Thyroid gland (tissue), 4 donors: ENCODE measurements at places on chromosomes 16 and 17. TPM values are rescaled to one million over a fixed set of nuclear protein-coding genes. Genes with fewer than 3 reads are reported as not detected.

The NPIPB6 gene
- total RNA-seq = not detected

The RGS9 gene
- 15.5 TPM for total RNA-seq

The RNF227 gene
- 1.1 TPM for total RNA-seq

The LSM12 gene
- total RNA-seq = 42.3 TPM

- no peak for DNase-seq
Observed at GRCh38 chr17:44083250-44083849, 12.8 kb downstream of the G6PC3 start.

GRCh38 chr17:45792437-45792836, 8.3 kb downstream of the CRHR1 start:
- DNase-seq = no peak

DNA sequence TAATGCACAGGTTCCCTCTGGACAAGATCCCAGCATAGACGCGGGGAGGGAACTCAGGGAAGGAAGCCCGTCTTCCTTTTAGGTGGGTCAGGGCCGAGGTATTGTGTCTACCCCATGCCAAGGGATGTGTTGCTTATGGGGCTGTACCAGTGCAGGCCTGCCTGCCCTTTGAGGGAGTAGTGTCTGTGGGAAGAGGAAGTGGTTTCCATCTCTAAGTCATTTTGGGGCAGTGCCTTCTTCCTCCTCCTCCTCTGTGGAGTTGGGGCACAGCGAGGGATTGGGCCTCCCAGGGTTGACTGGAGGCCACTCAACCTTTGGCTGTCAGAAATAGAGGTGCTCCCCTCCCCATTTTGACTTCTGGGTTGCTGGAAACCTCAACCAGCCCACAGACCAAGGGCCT, 26.5 kb downstream of the GJD3 start:
- no peak for DNase-seq

GRCh38 chr17:76240461-76241203, at the start of gene RNF157:
Gene RNF157, minus strand, starts transcription at chr17:76240493. Its CDS starts 253 bp downstream, at chr17:76240240.
- peak; percentile 62 for DNase-seq

DNA sequence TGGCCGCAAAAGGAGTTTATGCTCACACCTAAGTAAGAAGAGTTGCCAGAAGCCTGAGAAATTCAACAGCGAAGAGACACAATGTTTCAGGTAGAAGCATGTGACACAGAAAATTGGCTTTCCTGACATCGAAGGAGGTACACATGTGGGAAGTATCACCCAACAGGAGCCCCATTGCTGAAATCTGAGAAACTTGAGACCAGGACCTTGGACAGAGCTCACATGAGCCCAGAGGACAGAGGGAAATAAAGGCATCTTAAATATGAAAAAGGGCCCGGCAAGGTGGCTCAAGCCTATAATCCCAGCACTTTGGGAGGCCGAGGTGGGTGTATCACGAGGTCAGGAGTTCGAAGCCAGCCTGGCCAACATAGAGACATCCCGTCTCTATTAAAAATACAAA, 304.1 kb upstream of the C16orf82 start:
- DNase-seq = no peak
